ENCODE measurements at places on chromosomes 6 and 20.
A peak's percentile ranks its signal among the peaks of the same experiment; 100 is the strongest.

- DNase-seq = no peak
These were observed 52.0 kb downstream of the CDH22 start for GRCh38 chr20:46256293-46256692.

- DNase-seq = no peak
These were observed 6.5 kb upstream of the AHCY start for GRCh38 chr20:34309691-34310090.

DNA sequence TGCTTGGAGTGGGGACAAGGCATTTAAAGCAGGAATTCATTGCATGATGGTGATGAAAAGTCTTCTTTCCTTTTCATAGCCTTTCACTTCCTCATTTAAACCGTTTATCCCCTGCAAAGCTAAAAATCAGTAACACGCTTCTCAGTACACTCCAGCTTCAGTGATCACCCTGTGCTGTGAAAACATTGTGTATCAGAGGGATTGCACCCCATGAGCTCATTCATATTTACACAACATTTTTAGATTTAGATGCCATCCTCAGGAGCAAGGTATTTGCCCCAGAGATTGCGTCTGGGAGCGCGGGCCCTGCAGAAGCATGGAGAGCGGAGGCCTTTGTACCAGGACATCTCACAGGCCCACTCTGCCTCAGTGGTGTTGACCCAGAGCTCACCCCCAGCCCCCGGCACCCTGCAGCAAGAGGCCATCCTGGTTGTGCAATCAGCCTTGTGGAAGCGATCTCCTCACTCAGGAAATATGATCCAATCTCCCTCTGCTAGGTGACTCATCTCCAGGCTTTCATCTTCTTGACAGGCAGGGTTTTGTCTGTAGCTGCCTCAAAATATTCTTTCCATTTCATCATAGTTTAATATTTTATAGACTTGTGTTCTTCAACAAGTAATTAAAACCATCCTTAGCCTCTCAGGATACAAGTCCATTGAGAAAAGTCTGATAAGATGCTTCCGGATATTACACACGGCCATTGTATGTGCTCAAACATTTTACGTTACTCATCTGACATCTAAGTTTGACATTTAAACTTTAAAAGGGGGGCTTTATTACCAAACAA lies 38.9 kb upstream of the THBS2 start:
- no peak for DNase-seq

- no peak for DNase-seq
These were observed 21.9 kb upstream of the TAF8 start for GRCh38 chr6:42028234-42029061.

- DNase-seq = no peak
These were observed 93.6 kb downstream of the STXBP5 start for GRCh38 chr6:147297663-147298316.

DNA sequence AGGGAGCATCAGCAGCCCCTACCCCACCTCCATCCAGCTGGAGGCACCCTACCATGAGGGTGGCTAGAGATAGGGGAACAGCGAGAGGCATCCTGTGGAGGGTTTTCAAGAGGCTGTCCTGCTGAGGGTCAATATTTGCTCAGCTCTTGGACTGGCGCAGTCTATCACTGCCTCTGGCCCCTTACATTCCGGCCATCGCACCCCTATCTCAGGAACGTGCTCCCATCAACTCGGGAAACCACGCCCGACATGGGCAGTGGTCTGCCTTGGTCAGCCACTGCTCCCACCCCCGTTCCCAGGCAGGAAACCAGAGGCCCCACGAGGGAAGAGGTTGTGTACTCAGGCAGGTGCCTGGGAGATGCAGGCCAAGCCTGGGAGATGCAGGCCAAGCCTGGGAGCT lies 57.9 kb downstream of the VEGFA start:
- no peak for DNase-seq

GRCh38 chr6:45959534-45960145 lies 56.0 kb downstream of the CLIC5 start:
- DNase-seq = peak; percentile 9

DNA sequence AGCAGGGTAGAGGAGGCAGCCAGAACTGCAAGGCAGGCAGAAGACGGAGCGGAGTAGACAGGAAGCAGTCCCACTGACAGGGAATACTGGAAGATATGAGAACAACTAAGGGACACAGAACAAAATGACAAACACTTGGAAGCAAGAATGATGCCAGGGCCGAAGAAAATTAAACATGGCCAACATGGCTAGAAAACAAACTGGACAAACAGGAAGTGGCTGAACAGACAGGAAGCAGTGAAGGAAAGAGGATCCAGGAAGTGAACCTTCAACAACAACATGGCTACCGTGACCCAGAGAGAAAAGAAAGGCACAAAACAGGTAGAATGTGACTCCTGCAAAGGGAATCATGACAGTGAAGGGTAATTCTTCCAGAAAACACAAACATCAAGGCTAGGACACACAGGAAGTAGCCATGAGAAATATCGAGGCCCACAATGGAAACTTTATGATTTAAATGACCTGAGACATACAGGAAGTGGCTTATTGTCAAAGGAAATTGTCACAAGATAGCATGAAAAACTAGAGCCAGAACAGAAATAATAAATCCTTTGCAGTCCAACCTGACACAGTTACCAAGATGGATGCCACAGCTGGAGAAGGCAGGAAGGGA lies 9.1 kb downstream of the COL11A2 start:
- DNase-seq = no peak

GRCh38 chr20:50339466-50339901 lies 148.9 kb downstream of the CEBPB start:
- DNase-seq = no peak

GRCh38 chr6:42562788-42563405 lies 932 bp upstream of the UBR2 start:
- DNase-seq = no peak

- no peak for DNase-seq
These were observed 33.3 kb upstream of the EZR start for GRCh38 chr6:158852312-158853071.

DNA sequence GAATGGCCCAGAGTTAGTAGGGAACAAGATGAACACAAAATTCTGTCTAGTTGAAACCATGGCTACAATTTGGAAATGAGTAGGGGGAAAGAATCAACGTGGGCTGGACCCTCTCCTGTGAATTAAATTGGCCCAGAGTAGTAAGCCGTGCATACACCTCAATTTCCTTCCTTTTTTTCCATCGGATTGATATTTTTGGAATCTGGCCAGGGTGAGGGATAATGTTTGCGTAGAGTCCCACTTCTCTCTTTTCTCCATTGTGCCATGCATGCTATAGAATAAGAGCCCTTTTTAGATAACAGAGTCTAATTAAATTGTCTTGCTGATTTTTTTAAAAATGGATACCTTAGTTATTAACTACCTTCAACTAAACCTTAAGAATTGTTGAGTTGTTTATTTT lies 35.2 kb downstream of the XRN2 start:
- no peak for DNase-seq

GRCh38 chr6:16374461-16375200 lies 136.2 kb downstream of the GMPR start:
- no peak for DNase-seq

DNA sequence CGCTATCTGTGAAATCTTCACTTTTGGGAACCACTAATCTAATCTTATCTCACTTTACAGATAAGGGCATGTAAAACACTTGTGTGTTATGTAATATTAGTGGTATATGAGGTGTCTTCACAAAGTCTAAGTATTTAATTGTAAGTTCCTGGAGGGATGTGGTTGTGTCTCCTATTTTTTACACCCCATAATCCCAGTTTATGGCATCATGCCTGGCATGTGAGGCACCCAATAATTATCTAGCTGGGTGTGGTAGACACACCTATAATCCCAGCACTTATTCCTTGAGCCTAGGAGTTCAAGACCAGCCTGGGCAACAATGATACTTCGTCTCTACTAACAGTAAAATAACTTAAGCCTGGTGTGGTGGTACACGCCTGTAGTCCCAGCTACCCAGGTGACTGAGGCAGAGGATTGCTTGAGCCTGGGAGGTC lies 16.5 kb upstream of the TBCC start:
- no peak for DNase-seq

- DNase-seq = no peak
These were observed at the start of gene FAM162B for GRCh38 chr6:116764961-116765841. Gene FAM162B, minus strand, starts transcription at chr6:116765719. Its CDS starts 143 bp downstream, at chr6:116765576.

GRCh38 chr20:53934421-53935343 lies 135.7 kb downstream of the BCAS1 start:
- DNase-seq = no peak

DNA sequence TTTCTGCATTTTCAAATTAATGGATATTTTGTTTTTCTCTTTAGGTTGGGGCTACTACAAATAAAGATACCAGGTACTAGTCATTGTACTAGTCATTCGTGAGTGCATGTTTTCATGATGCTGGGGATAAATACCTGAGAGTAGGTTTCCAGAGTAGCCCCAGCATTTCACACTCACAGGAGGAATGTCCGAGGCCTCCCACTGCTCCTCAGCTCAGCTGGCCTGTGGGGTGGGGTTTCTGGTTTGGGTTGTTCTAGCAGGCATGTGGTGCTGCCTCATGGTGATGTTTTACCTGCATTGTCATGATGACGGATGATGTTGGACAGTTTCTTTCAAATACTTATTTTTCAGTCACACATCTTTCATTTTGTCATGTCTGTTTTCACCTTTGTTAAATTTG lies 144.5 kb downstream of the SMOC2 start:
- DNase-seq = no peak

DNA sequence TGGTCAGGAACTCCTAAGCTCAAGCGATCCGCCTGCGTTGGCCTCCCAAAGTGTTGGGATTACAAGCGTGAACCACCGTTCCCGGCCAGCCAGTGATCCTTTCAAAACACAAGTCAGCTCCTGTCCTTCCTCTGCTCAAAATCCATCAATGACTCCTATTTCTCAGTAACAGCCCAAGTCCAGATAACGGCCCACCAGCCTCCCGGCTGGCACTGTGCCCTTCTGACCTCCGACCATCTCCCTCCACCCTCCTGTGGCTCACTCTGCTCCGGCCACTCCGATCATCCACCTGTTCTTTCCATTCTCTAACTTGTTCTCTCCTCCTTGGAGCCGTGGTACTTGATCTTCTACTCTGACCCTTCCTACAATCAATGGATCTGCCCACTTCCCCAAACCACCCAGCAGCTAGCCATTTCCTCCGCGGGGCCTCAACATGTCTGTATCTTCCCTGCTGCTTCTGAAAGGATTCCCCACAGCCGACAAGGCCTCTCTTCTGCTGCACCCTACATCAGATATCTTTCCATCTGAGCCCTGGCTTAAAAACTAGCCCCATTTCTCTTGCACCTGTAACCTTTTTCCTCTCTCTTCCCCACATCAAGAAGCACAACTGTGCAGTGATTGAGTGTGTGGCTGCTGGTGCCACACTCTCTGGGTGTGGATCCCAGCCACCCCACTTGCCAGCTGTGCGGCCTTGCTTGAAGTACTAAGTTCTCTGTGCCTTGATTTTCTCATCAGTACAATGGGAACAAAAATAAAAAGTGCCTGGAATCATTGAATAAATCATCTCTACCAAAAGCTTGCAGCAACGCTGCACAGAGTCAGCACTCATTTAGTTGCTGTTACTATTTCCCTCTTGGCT lies 6.1 kb upstream of the ZMYND8 start:
- no peak for DNase-seq

GRCh38 chr6:157151989-157152388 lies 171.3 kb downstream of the TMEM242 start:
- no peak for DNase-seq

DNA sequence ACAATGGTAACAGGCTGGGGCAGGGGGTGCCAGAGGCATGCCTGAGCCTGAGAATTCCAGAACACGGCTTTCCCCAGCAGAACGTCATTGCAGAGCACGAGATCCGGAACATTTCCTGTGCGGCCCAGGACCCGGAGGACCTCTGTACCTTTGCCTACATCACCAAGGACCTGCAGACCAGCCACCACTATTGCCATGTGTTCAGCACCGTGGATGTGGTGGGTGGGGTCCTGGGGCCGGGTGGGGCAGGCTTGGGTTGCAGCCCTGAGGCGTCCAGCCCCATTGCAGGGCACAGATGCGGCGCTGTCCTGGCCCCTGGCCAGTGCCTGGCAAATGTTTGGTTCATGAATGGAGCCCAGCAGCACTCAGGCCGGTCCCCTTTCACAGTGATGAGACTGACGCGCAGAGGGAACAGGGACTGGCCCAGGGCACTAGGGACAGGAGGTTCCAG lies 57.1 kb downstream of the TCP11 start:
- DNase-seq = no peak

DNA sequence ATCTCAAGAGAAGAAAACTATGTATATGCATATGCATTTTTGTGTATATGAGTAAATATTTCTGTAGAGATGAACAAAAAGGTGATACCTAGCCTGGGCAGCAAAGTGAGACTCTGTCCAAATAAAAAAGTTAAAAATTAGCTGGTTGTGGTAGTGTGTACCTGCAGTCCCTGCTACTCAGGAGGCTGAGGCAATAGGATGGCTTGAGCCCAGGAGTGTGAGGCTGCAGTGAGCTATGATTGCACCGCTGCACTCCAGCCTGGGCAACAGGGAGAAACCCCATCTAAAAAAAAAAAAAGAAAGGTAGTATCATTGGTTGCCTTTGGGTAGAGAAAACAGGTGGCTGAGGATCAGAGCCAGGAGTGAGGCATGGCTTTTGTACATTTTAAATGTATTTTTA lies 50.9 kb downstream of the KLHL31 start:
- DNase-seq = no peak
